ENCODE measurements at places on chromosomes 16 and 17. TPM values are rescaled to one million over a fixed set of nuclear protein-coding genes. Genes with fewer than 3 reads are reported as not detected.
A peak's percentile ranks its signal among the peaks of the same experiment; 100 is the strongest.

DNAH17 gene
- polyA plus RNA-seq, result not detected

SLFN12 gene
- polyA plus RNA-seq, result 2.5 TPM

NAGS gene
- 1.0 TPM for polyA plus RNA-seq

WFDC1 gene
- not detected for polyA plus RNA-seq

- no peaks in the 10 kb centered on the region for H3K36me3 ChIP-seq
- peak overlapping the region; percentile 35 for H3K27ac ChIP-seq
- H3K27me3 ChIP-seq, result no peaks in the 10 kb centered on the region
- DNase-seq, result peak; percentile 25
These were observed 430 bp downstream of the AMFR start for GRCh38 chr16:56424791-56425438.

HS3ST2 gene
- polyA plus RNA-seq, result not detected

- peaks cover 61% of the 10 kb centered on the region for H3K36me3 ChIP-seq
- no peak for DNase-seq
- H3K4me1 ChIP-seq, result no peaks in the 10 kb centered on the region
- no peak overlapping the region for H3K4me3 ChIP-seq
- no peak overlapping the region for H3K27ac ChIP-seq
- H3K27me3 ChIP-seq, result no peaks in the 10 kb centered on the region
These were observed 22.8 kb downstream of the NUP85 start for GRCh38 chr17:75228305-75228704.

GRCh38 chr17:67519801-67520251, 142.7 kb downstream of the PITPNC1 start:
- H3K27me3 ChIP-seq, result no peaks in the 10 kb centered on the region
- DNase-seq, result no peak
- H3K36me3 ChIP-seq, result no peaks in the 10 kb centered on the region

DNA sequence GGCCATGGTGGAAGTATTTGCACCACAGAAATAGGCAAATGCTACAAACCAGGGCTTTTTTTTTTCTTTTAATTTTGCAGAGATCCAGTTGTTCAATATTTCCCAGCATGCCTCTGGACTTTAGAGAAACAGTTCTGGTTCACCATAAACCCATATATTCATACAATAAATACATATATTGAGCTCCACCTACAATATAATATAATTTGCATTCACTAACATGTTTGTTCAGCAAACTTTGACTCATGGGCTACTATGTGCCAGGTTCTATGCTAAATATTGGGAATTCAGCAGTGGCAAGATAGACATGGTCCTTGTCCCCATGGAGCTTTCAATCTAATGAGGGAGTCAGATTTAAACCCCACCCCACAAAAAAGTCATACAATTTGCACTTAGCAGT, 3.2 kb downstream of the TMEM114 start:
- no peaks in the 10 kb centered on the region for H3K4me1 ChIP-seq
- no peak for DNase-seq
- peaks cover 14% of the 10 kb centered on the region for H3K27me3 ChIP-seq
- H3K27ac ChIP-seq, result no peak overlapping the region
- H3K4me3 ChIP-seq, result no peak overlapping the region
- no peaks in the 10 kb centered on the region for H3K36me3 ChIP-seq

DNA sequence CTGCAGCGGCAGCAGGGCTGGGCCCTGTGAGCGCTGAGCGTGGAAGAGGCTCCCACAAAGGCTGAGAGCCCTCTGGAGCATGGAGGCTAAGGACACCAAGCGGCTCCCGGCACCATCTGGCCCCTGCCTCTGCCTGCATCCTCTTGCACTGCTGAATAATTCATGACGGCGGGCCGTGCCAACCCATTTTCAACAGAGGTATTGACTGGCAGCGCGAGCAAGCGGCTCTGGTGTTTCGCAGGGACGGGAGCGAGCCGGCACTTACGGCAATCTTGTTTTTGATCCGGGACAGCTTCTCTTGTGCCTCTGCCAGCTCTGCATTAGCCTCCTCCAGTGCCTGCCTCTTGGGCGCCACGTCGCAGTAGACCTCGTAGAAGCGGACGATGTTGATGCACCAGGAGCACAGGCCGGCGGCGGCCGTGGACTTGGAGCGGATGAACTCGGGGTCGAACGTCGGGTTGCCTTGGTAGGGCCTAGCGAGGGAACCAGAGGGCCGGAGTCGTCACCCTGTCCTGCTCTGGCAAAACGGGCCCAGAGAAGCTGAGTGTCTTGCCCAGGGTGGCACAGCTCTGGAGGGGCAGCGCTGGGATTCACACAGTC, 80.4 kb downstream of the PGS1 start:
- H3K27me3 ChIP-seq, result no peaks in the 10 kb centered on the region
- DNase-seq, result no peak
- H3K36me3 ChIP-seq, result no peaks in the 10 kb centered on the region
- no peak overlapping the region for H3K4me3 ChIP-seq
- H3K27ac ChIP-seq, result no peak overlapping the region

- no peak overlapping the region for H3K4me3 ChIP-seq
- no peaks in the 10 kb centered on the region for H3K36me3 ChIP-seq
- no peak overlapping the region for H3K27ac ChIP-seq
- H3K27me3 ChIP-seq, result peaks cover 3% of the 10 kb centered on the region
- no peaks in the 10 kb centered on the region for H3K4me1 ChIP-seq
These were observed 358.0 kb downstream of the C16orf95 start for GRCh38 chr16:86959091-86959651.

- H3K4me1 ChIP-seq, result no peaks in the 10 kb centered on the region
- no peaks in the 10 kb centered on the region for H3K27me3 ChIP-seq
- H3K36me3 ChIP-seq, result no peaks in the 10 kb centered on the region
- H3K4me3 ChIP-seq, result no peak overlapping the region
These were observed 120.7 kb downstream of the TRIM37 start for GRCh38 chr17:58985971-58986370.

- no peak overlapping the region for H3K27ac ChIP-seq
- H3K4me3 ChIP-seq, result no peak overlapping the region
- H3K27me3 ChIP-seq, result no peaks in the 10 kb centered on the region
These were observed 276.3 kb upstream of the MYOCD start for GRCh38 chr17:12389421-12389820.

DNA sequence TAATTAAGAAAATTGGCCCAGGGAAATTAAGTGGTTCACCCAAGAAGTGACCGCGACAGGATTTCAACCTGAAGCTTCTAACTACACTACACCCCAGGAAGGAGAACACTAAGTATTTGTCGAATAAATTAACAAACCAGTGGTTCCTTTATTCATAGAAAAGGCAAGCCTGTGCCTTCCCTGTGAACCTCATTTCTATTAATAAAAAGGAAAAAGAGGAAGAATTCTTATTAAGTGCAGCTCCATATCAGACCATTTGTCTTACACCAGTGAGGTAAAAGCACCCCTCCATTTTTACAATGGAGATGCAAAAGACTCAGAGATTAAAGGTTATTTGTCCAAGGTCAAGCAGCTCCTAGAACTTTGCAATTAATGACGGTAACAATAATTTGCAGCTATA, 1.7 kb downstream of the COPS3 start:
- H3K4me1 ChIP-seq, result peaks cover 33% of the 10 kb centered on the region
- no peaks in the 10 kb centered on the region for H3K27me3 ChIP-seq
- no peak for DNase-seq
- no peaks in the 10 kb centered on the region for H3K36me3 ChIP-seq
- H3K4me3 ChIP-seq, result peak overlapping the region; percentile 77

DNA sequence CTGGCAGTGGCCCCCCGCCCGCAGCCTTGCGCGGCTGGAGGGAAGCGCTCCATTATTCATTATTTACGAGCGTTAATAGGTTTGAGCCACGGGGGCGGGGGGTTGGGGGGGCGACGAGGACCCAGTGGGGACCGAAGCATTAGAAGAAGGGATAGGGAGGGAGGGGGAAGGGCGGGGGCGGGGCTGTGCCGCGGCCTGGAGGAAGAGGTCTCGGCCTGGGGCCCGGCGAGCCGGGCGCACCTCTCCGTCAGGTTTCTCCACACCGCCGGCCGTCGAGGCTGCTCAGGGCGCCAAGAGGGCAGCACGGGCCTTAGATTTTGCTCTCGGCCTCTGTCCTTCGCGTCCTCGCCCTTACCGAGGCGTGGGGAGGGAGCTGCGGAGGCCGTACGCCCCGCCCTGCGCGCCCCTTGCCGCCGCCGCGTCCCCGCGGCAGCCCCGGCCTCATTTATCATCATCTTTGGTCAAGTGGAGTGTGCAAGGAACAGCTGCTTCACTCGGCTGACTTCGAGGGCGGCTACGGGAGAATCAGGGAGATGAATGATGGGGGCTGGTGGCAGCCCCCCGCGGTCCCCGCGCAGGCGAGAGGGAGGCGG, 54.2 kb downstream of the SREBF1 start:
- peaks cover 19% of the 10 kb centered on the region for H3K4me1 ChIP-seq
- H3K27me3 ChIP-seq, result no peaks in the 10 kb centered on the region
- no peak for DNase-seq
- no peak overlapping the region for H3K27ac ChIP-seq

KRTAP2-2 gene
- polyA plus RNA-seq, result not detected

DNA sequence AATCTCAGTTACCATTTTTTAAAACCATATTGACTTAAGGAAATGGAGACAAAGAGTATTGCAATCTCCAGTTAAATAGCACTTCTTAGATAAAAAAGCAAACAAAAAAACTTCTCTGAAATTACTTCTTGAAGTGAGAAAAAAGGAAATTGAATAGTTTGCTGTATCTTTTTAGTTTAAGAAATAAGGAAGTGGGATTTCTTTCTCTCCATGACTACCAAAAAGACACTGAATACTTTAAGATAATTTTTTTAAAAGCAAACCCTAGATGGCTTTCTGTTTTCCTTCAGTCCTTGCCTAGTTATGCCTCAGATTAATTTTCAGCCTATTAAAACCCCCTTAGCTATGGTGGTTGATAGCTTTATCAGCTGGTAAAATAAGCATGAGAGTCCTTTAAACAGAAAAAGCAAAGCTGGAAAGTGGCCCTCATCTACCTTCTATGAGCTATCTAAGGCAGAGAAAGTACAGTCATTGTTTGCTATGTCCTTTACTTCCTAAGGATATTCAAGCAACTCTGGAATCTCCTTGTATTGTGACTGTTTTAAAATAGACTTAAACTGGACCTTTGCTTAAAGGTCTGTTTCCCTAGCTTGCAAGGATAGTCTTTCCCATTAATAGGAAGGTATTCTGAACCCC, 28.6 kb downstream of the TPPP3 start:
- no peak overlapping the region for H3K27ac ChIP-seq
- H3K4me3 ChIP-seq, result no peak overlapping the region
- DNase-seq, result no peak
- H3K4me1 ChIP-seq, result peaks cover 10% of the 10 kb centered on the region

- H3K4me1 ChIP-seq, result no peaks in the 10 kb centered on the region
- no peak for DNase-seq
- no peak overlapping the region for H3K4me3 ChIP-seq
- H3K27me3 ChIP-seq, result no peaks in the 10 kb centered on the region
These were observed 57.3 kb upstream of the BCO1 start for GRCh38 chr16:81181013-81181720.

- no peaks in the 10 kb centered on the region for H3K36me3 ChIP-seq
- peaks cover 31% of the 10 kb centered on the region for H3K4me1 ChIP-seq
- peak overlapping the region; percentile 25 for H3K4me3 ChIP-seq
- H3K27me3 ChIP-seq, result peaks cover 15% of the 10 kb centered on the region
- peak overlapping the region; percentile 38 for H3K27ac ChIP-seq
These were observed 397 bp downstream of the RIPOR1 start for GRCh38 chr16:67528870-67529581.

GRCh38 chr17:48378238-48378637, 51.8 kb downstream of the SKAP1 start:
- H3K36me3 ChIP-seq, result peaks cover 17% of the 10 kb centered on the region
- no peak overlapping the region for H3K4me3 ChIP-seq
- no peak overlapping the region for H3K27ac ChIP-seq
- peaks cover 25% of the 10 kb centered on the region for H3K4me1 ChIP-seq

Measured in CD8-positive, alpha-beta memory T cell (primary cell).